ENCODE measurements at places on chromosomes 6 and 20.

GRCh38 chr6:13038315-13038714 is 290.0 kb downstream of the TBC1D7 start:
- no peak for DNase-seq

GRCh38 chr6:79710127-79710526 is 79.0 kb downstream of the SH3BGRL2 start:
- no peak for DNase-seq

DNA sequence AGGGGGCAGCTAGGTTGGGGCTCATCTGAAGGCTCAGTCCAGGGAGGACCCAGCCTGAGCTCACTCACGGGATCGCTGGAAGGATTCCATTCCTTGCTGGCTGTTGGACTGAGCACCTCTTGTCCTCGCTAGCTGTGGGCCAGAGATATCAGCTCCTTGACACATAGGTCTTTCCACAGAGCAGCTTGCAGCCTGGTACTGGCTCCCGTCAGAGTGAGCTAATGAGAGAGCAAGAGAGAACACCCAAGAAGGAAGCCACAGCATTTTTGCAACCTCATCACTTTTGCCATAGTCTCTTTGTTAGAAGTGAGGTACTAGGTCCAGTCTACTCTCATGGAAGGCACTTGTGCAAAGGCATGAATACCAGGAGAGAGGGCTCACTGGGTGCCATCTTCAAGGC is 179.9 kb downstream of the CDC5L start:
- no peak for DNase-seq

DNA sequence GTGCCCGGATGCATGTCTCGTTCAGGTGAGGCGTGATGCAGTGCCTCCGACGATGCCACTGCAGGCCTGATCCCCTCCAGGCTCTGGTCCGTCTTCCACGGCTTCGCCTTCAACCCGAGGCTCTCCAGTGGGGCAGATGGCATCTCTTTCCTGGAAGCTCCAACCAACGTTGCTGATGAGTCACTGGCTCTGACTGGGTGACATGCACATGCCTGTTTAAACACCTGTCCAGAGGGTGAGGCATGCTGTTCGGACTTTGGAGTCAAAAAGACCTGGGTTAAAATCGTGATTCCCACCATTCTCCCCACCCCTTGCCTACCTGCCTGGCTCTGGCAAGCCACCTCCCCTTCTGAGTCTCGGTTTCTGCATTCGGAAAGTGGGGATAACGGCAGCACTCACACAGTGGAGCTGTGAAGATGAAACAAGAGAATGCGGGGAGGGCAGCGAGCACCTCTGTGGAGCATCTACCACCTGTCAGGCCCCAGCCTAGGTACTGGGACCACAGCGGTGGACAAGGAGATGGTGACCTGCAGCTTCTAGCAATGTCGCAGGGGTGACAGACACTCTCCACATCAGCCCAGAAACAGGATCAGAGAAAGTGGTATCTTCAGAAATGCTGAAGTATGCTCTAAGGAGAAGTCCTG is 8.5 kb upstream of the EDN3 start:
- no peak for DNase-seq

- no peak for DNase-seq
Observed at GRCh38 chr20:61371501-61372136, 119.6 kb downstream of the CDH4 start.

GRCh38 chr6:141492521-141493284 is 640.0 kb upstream of the GJE1 start:
- DNase-seq = no peak

GRCh38 chr6:39819676-39820075 is 27.5 kb downstream of the DAAM2 start:
- DNase-seq = no peak

- no peak for DNase-seq
Observed at GRCh38 chr6:14644381-14644780, 526.8 kb downstream of the CD83 start.

DNA sequence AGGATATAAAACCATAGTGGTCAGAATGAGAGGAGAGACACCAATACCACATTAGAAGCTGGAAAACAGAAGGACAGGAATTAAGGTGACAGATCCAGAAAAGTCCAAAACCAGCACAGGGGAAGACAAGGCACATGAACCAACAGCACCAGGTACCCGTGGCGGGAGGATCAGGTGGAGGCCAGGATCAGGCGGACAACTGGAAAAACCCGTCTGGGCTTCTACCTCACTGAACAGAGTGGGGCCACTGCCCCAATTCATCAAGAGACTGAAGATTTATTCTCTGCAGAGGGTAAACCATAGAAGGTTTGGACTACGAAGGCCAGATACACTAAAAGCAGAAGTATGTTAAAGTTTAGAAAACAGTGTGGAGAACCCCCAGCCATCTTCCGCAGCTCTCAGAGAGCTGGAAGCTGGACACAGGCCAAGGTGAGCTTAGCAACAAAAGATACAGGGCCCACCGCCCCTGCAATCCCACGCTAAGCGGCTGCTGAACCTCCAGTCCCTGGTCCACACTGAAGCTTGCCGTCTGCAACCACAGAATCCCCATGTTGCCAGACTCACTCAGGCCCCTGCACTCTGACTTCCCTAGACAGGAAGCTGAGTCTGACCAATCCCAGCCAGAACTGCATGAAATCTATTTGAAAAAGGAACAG is 29.9 kb downstream of the ABHD12 start:
- DNase-seq = no peak

- no peak for DNase-seq
Observed at GRCh38 chr6:111834356-111834755, 38.9 kb downstream of the FYN start.

- DNase-seq = no peak
Observed at GRCh38 chr6:14108571-14109410, 8.8 kb upstream of the CD83 start.

- no peak for DNase-seq
Observed at GRCh38 chr6:9659848-9660247, 755.0 kb downstream of the TFAP2A start.

Measured in stimulated activated CD8-positive, alpha-beta memory T cell treated with anti-CD3 and anti-CD28 coated beads, Interleukin-4, amount 100 ng/mL, for 4 hours (primary cell).